ENCODE measurements at places on chromosomes 5 and 9.

DNA sequence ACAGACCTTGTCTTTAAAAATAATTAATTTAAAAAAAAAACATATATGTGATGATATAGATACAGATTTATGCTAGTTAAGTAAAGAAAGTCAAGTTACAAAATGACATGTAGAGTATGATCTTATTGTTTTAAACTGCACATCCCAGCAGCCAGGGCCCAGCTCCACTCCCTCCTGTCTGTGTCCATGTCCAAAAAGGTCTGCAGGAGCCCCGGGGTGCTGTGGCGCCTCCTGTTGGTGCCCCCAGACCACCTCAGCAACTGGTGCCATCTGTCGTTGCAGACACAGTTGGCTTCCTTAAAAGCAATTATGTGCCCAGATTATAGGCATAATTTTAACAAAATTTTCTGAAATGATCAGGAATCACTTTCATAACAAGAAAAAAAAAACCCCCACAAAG lies 33.3 kb downstream of the IPPK start:
- no peak for DNase-seq

DNA sequence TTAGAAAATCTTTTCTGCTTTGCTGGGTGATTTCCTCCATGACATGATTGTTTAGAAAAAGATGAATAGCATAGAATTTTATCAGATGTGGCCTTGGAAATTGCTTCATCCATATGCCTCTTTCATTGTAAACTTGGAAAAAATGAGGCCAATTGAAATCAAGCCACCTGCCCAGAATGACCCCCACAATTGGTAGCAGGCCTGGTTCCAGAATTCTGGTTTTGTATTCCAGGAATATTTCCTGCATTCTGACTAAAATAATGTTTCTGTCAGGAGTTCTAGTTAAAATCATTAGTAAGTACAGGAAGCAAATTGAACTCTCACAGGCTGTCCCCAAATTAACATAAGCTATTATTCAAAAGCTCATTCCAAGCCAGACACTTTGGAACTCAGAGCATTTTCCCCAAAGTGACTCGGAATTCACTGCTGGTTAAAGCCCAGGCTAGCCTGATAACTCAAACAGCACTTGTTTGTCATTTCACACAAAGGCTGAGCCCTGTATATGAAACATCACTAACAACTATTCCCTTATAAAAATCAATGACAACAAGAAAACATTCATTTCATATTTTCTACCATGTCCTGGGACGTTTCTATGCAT lies 75.1 kb upstream of the ADCY2 start:
- DNase-seq = no peak

DNA sequence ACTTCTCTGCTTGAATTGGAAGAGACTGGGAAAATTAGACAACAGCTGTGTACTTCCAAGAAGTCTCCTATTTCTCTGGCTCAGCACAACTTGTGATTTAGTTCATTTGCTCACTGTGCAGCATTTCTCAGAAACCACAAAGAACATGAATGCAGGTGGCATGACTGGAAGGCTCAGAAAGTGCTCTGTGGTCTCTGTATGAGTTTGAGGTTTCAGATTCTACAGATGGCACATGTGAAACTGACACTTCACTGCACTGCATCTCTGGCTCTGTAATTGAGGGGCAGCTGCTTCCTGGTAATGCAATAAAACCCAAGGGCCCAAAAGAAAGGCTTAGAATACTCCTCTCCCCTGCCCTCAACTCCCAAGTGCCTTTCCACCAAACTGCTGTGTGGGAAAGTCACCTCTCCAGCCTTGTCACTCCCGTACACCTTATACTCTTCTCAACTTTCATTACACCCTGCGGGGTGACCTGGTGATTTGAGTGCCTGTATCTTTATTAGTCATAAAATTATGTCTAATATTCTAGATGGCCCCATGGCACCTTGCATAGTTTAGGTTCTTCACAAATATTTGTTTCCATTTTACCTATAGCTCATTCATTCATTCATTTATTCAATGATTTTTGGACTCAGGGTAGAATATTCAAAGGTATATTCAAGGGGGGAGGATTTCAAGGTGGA lies 82.5 kb downstream of the ESM1 start:
- DNase-seq = no peak

DNA sequence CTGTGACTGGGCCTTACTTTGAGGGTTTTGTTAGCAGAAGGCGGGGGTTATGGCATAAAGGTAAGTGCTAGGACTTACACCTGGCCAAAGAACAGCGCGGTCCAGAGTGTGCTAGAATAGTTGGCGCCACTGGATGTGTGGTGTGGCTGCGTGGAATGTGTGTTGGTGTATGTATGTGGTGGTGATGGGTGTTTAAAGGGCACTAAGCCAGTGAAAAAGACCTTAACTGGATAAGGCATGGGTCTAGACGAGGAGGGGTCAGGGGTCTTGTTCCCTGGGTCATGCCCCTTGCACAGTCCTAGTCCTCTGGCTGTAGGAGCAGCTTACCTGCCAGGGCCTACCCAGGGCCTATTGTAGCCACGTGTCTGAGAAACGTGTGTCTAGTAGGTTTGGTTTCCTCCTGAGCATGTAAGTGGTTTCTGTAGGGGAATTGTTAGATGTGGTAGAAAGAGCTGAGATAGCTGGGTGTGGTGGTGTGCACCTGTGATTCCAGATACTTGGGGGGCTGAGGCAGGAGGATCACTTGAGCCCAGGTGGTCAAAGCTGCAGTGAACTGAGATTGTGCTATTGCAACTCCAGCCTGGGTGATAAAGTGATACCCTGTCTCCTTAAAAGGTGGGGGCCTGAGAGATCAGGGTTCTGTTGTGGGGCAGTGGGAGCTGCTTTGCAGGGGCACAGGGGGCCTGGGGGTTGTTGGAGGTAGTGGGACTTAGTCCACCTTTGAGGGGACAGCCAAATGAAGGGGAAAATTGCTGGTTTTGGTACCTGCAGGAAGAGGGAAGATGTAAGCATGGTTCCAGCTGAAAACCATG lies 55.2 kb downstream of the HSPA4 start:
- DNase-seq = no peak

DNA sequence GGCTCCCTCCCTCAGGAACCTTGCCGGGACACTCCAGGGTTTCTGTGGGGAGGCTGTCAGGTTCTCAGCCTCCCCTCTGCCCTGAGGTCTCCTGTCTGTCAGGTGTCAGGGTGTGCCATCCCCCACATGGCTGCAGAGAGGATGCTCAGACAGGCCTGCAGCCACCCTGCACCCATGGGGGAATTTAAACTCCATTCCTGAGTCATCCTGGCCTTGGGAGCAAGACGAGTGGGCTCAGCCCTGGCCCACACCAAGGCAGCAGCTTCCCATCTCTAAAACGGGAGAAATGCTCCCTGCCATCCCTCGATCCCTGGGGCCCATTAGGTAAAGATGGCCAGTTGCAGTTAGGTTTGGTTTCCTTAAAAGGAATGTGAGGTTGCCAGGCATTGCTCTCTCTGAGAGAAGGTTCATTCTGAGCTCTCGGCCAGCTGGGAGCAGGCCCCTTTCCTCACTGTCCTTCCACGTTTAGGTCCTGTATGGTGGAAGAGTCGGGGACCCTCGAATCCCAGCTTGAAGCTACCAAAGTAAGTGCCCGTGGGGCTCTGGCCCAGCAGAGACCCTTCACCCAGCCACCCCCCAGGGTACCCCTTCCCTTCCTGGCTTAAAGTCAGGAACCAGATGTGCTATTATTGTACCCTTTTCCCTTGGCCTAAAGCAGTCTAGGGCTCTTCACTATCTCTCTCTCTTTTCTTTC lies 26.6 kb downstream of the DYNC2I2 start:
- DNase-seq = no peak

GRCh38 chr9:68999393-69000105 lies 14.4 kb downstream of the PRKACG start:
- peak; percentile 67 for DNase-seq

- DNase-seq = no peak
Measured at GRCh38 chr5:141570655-141571054, 48.1 kb downstream of the DIAPH1 start.

All from CD4-positive, alpha-beta T cell treated with Interleukin-15 for 1 hour (primary cell).